Esophagus muscularis mucosa (tissue), 4 donors: ENCODE measurements at places on chromosomes 2 and 18. TPM values are rescaled to one million over a fixed set of nuclear protein-coding genes. Genes with fewer than 3 reads are reported as not detected.
A peak's percentile ranks its signal among the peaks of the same experiment; 100 is the strongest.

- H3K27me3 ChIP-seq = no peaks in the 10 kb centered on the region
- peak overlapping the region; percentile 71 for H3K27ac ChIP-seq
- H3K4me1 ChIP-seq = peaks cover 71% of the 10 kb centered on the region
Observed at GRCh38 chr2:174634130-174635014, 36.8 kb upstream of the WIPF1 start.

GRCh38 chr2:216194561-216194960, 85.4 kb downstream of the XRCC5 start:
- H3K4me1 ChIP-seq = no peaks in the 10 kb centered on the region
- H3K27ac ChIP-seq = no peak overlapping the region
- peaks cover 92% of the 10 kb centered on the region for H3K36me3 ChIP-seq
- no peak overlapping the region for H3K4me3 ChIP-seq

GRCh38 chr18:48575658-48576456, 37.0 kb downstream of the CTIF start:
- no peak overlapping the region for H3K4me3 ChIP-seq
- peaks cover 2% of the 10 kb centered on the region for H3K4me1 ChIP-seq
- no peaks in the 10 kb centered on the region for H3K27me3 ChIP-seq
- no peak for DNase-seq

DNA sequence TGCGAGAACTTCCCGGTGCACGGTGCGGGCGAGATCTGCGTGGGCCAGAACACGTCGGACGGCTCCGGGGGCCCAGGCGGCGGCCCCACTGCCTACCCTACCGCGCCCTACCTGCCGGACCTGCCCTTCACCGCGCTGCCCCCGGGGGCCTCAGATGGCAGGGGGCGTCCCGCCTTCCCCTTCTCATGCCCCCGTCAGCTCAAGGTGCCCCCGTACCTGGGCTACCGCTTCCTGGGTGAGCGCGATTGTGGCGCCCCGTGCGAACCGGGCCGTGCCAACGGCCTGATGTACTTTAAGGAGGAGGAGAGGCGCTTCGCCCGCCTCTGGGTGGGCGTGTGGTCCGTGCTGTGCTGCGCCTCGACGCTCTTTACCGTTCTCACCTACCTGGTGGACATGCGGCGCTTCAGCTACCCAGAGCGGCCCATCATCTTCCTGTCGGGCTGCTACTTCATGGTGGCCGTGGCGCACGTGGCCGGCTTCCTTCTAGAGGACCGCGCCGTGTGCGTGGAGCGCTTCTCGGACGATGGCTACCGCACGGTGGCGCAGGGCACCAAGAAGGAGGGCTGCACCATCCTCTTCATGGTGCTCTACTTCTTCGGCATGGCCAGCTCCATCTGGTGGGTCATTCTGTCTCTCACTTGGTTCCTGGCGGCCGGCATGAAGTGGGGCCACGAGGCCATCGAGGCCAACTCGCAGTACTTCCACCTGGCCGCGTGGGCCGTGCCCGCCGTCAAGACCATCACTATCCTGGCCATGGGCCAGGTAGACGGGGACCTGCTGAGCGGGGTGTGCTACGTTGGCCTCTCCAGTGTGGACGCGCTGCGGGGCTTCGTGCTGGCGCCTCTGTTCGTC, 1.7 kb downstream of the FZD7 start:
- H3K4me1 ChIP-seq = peaks cover 45% of the 10 kb centered on the region
- no peaks in the 10 kb centered on the region for H3K27me3 ChIP-seq
- no peaks in the 10 kb centered on the region for H3K36me3 ChIP-seq
- peak overlapping the region; percentile 99 for H3K27ac ChIP-seq
- peak overlapping the region; percentile 82 for H3K4me3 ChIP-seq
- DNase-seq = no peak

DNA sequence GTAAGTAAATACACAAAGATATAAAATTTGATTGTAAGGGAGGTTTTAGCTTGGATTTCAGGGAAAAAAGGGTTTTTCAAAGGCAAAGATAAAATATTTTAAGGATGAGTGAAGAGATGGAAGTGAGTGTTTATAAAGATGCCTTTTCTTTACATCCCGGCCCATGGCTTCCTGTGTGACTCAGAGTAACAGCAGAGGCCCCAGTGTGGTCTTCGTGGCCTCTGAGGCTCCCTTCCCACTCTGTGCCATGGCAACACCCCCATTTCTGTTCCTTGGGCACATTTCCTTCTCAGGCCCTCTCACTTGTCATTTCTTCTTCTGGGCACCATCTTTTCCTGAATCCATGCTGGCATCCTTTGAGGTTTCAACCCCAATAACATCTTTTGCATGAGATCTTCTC, 92.6 kb upstream of the TMEM18 start:
- H3K36me3 ChIP-seq = no peaks in the 10 kb centered on the region
- H3K4me1 ChIP-seq = no peaks in the 10 kb centered on the region

The SP5 gene
- total RNA-seq = not detected

The NEUROD1 gene
- not detected for total RNA-seq

The METTL8 gene
- total RNA-seq = 28.2 TPM
